ENCODE measurements at places on chromosomes 1 and 21.

DNA sequence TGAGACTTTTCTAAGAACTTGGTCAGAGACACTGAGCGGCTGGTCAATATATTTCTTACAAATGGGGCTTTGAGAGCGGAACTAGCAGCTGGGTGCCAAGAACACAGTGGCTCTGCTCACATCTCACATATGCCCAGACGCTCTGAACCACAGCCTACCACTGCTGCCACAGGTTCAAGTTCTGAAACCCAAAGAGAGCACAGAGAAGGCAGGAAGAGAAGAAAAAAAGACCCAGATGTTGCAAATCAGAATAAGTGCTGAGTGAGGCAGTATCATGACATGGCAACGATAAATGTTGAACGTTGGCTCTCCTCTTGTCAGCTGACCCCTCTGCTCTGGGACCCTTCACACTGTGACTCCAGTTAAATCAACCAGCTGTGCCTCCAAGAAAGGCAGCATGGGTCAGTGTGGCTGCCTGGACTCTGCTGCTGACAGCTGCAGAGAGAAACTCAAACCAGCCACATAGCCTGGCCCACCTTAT is 26.4 kb downstream of the HIVEP3 start:
- no peak overlapping the region for H3K4me3 ChIP-seq
- no peak for DNase-seq
- no peaks in the 10 kb centered on the region for H3K36me3 ChIP-seq
- H3K27ac ChIP-seq, result no peak overlapping the region

- no peak overlapping the region for H3K27ac ChIP-seq
- H3K27me3 ChIP-seq, result no peaks in the 10 kb centered on the region
- no peaks in the 10 kb centered on the region for H3K36me3 ChIP-seq
- DNase-seq, result no peak
Observed at GRCh38 chr1:244810221-244810620, 25.2 kb upstream of the COX20 start.

DNA sequence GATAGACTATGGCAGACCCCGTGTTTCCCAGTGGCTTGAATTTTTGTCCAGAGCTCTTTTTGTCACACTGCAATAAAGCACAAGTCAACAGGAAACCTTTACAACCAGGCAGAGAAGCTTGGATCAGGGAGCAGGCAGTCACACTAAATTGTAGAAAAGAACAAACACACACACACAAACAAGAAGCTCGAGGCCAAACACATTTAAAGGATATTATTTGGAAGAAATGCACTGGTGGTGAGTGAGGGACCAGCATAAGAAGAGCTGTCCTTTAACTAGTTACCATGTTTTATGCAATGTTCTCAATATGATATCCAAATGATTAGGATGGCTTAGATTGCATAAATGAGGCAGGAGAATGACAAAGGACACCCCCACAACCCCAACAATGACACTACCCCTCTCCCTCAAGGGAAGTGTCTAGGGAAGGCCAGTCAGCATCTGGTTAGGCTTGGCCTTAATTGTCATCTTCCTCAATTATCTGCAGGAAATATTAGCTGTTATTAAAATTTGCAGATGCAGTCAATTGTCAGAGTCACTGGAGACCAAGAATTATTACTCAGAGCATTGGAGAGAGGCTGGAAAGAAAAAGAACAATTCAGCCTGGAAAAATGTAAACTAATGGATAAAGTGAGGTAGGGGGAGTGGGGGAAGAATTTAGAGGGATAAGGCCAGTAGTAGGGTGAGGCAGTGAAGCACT is 35.3 kb downstream of the DDR2 start:
- no peak overlapping the region for H3K27ac ChIP-seq
- no peak overlapping the region for H3K4me3 ChIP-seq
- DNase-seq, result no peak
- H3K4me1 ChIP-seq, result no peaks in the 10 kb centered on the region
- no peaks in the 10 kb centered on the region for H3K36me3 ChIP-seq
- H3K27me3 ChIP-seq, result no peaks in the 10 kb centered on the region

DNA sequence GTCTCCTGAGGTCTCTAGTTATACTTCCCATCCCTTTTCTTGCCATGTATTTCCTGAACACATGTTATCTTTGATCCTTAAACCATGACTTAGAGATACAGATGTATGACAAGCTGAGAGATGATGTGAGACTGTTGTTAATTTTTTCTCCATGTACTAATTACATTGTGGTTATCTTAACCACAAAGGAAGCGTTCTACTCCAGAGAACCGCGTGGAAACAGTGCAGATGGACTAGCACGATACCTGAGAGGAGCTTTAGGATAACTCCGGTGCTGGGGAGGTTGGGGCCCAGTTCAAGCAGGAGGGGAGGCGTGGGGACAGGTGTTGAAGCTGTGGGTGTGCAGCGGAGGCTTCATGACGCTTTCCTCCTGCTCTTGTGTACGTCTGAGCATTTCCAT is 17.5 kb downstream of the PDE9A start:
- H3K36me3 ChIP-seq, result peaks cover 4% of the 10 kb centered on the region
- no peak overlapping the region for H3K4me3 ChIP-seq
- no peaks in the 10 kb centered on the region for H3K27me3 ChIP-seq
- H3K27ac ChIP-seq, result no peak overlapping the region
- peaks cover 17% of the 10 kb centered on the region for H3K4me1 ChIP-seq
- no peak for DNase-seq

DNA sequence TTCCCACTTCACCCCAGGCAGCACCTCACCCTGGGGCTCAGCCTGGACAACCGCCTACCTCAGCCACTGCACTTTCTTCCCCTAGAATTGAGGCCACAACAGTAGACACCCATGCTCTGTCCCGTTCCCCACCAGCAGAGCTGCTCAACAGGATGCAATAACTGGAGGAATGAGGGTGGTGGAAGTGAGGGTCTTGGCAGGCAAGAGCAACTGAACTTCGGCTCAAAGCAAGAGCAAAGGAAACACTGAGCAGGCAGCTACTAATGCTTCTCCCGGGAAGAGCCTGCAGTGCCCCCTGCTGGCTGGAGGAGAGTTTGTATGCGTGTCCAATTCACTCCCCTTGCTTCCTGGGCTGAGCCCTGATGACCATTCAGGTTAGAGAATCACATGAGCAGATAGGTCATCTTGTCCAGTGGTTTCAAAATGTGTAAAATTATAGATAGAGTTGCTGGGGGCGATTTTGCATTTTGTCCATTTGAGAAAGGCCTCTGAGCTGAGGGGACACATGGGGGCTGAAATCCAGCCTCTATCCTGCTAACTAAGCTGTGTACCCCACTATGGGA is 13.9 kb downstream of the NT5C1A start:
- H3K4me1 ChIP-seq, result no peaks in the 10 kb centered on the region
- no peaks in the 10 kb centered on the region for H3K36me3 ChIP-seq
- H3K27ac ChIP-seq, result no peak overlapping the region
- H3K4me3 ChIP-seq, result no peak overlapping the region

DNA sequence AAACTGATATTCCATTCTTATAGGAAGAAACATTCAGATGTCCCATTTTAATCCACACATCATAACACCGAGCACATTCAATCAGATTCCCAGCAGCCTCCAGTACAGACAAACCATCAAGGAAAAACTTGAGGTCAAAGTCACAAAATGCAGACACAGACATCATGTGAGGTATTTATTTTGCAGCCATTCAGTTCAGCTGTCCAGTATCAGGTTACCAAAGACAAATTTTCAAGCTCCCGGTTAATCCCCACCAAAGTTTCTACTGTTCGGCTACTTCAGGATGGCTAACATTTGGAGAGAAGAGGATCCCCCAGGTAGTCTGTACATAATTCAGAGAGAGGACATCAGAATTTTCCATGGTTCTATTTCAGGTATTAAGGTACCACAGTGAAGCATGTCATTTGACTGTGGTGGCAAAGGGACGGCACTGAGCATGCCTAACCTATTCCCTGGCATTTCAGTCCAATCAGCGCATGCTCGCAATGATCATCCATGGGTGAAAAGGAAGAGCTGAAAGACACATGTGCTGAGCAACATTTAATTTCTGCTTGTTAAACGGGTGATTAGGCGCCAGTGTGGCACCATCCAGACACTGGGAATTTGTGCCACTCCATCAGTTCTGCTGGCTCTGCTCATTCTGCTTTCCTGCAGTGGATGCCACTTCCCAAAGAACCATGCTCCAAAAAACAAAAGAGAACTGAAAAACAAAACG is 13.6 kb upstream of the NDC1 start:
- no peaks in the 10 kb centered on the region for H3K27me3 ChIP-seq
- H3K36me3 ChIP-seq, result no peaks in the 10 kb centered on the region
- no peak for DNase-seq
- H3K4me1 ChIP-seq, result no peaks in the 10 kb centered on the region
- no peak overlapping the region for H3K27ac ChIP-seq

- DNase-seq, result no peak
- H3K27me3 ChIP-seq, result no peaks in the 10 kb centered on the region
- H3K36me3 ChIP-seq, result no peaks in the 10 kb centered on the region
- no peak overlapping the region for H3K4me3 ChIP-seq
Observed at GRCh38 chr21:30355906-30356305, 7.5 kb upstream of the KRTAP23-1 start.

DNA sequence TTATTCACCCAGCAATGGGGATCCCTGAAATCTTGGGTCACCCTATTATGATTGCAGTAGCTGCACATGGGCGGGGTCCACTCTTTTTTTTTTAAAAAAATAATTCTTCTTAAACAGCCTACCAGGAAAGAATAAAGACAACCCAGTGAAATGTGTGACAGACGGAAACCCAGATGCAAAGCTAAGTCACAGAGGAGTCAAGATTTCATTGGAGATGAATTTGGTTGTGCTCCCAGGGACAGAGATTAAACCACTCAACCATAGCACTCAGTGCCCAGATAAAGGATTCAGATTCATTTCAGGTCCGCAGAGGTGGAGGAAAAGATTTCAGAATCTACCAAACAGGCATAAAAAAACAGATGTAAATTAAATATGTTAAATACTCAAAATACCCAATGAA is 583.5 kb upstream of the ZP4 start:
- no peaks in the 10 kb centered on the region for H3K27me3 ChIP-seq
- no peak overlapping the region for H3K27ac ChIP-seq
- H3K36me3 ChIP-seq, result no peaks in the 10 kb centered on the region
- no peak for DNase-seq
- no peak overlapping the region for H3K4me3 ChIP-seq

DNA sequence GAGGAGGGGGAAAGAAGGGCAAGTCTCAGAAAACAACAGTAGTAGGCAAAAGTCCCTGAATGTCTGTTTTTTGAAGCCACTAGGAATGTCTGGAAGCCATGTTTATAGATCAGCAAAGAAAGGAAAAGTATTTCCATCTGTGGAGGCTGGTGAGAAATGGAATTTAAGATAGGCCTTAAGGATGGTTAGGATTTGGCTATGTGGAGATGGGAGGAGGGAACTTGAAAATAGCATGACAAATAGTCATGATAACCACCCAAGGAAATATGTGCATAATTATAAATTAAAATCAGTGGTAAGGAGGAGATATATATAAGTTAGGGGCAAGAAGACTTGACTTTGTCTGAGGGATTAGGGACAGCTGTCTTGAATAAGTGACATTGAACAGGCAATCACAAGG is 33.8 kb upstream of the FGGY start:
- no peak overlapping the region for H3K4me3 ChIP-seq
- no peak for DNase-seq
- no peaks in the 10 kb centered on the region for H3K4me1 ChIP-seq
- no peaks in the 10 kb centered on the region for H3K27me3 ChIP-seq
- H3K27ac ChIP-seq, result no peak overlapping the region
- H3K36me3 ChIP-seq, result no peaks in the 10 kb centered on the region

- H3K4me3 ChIP-seq, result no peak overlapping the region
- no peaks in the 10 kb centered on the region for H3K36me3 ChIP-seq
Observed at GRCh38 chr1:43636006-43636641, 13.8 kb upstream of the KDM4A start.

DNA sequence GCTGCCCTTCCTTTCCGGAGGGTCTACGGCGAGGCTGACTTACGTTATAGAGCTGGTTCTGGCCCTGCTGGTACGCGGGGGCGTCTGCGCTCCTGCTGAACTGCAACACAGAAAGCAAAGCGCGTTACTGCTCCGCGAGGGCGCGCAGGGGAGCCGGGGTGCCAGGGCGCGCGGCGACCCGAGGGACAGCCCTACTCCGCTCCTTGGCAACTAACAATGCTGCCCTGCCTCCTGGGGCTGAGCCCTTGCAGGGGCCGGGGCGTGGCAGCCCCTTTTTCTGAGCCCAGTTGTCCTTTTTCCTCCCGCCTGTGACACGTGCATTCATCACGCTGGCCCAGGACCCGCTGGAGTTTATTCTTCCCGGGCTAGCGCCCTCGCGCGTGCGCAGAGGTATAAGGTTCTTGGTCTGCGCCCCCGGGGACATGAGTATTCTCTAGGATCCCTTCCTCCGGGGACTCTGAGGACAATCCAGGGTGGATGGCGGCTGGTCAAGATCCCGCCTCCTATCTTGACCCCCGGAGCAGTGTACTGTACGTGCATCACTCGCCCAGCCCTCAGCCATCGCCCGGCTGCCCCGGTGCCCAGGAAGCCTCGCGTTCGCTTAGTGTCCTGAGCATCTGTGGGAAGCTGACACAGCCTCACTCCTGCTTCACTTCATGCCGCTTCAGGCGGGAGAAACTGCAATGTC is 78.9 kb downstream of the CD247 start:
- no peak overlapping the region for H3K27ac ChIP-seq
- H3K36me3 ChIP-seq, result no peaks in the 10 kb centered on the region
- DNase-seq, result peak; percentile 81
- H3K4me1 ChIP-seq, result peaks cover 2% of the 10 kb centered on the region
- H3K4me3 ChIP-seq, result peak overlapping the region; percentile 19

DNA sequence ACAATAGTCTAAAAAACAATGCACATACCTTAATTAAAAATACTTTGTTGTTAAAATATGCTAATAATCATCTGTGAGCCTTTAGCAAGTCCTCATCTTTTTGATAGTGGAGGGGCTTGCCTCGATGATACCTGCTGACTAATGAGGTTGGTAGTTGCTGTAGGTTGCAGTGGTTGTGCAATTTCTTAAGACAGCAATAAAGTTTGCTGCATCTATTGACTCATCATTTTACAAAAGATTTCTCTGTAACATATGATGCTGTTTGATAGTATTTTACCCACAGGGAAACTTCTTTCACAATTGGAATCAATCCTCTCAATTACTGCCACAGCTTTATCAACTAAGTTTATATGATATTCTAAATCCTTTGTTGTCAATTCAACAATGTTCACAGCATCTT is 7.6 kb downstream of the C1orf87 start:
- no peaks in the 10 kb centered on the region for H3K36me3 ChIP-seq
- no peak overlapping the region for H3K4me3 ChIP-seq
- H3K27me3 ChIP-seq, result no peaks in the 10 kb centered on the region
- DNase-seq, result no peak

DNA sequence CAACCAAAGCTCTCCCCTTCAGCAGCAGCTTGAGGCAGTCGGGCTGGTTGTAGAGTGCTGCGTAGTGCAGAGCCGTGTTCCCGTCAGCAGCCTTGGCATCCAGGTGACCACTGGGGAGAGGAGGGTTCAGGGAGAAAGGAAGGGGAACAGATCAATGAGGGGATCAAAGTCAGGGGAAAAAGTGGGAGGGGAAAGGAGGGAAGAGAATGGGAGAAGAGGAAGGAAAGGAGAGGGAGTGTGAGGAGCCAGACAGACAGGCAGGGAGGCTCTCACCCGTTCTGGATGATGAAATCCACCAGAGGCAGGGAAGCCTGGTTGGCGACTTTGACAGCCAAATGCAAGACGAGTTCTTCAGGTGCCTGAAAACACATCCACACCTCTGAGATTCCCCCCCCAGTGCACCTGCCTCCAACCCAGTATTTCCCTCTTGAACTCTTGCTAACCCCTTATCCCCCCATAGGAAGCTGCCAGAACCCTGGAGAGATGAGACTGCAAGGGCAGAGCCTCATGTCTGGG is 9.8 kb upstream of the TCEA3 start:
- H3K4me3 ChIP-seq, result no peak overlapping the region
- H3K4me1 ChIP-seq, result no peaks in the 10 kb centered on the region
- no peak for DNase-seq
- no peaks in the 10 kb centered on the region for H3K27me3 ChIP-seq
- H3K27ac ChIP-seq, result no peak overlapping the region
